ENCODE measurements at places on chromosomes 7 and 10. TPM values are rescaled to one million over a fixed set of nuclear protein-coding genes. Genes with fewer than 3 reads are reported as not detected.

The CCL26 gene
- 2.9 TPM for total RNA-seq

The KLF14 gene
- under 0.01 TPM for total RNA-seq

The NEUROG3 gene
- total RNA-seq = not detected

The COX15 gene
- total RNA-seq = 47.4 TPM

The WDR86 gene
- not detected for total RNA-seq

The PALD1 gene
- 0.56 TPM for total RNA-seq

The OR9A2 gene
- not detected for total RNA-seq

The HMX3 gene
- total RNA-seq = not detected

The INSYN2A gene
- total RNA-seq = under 0.01 TPM

The AP3M1 gene
- 26.8 TPM for total RNA-seq

The RAB19 gene
- not detected for total RNA-seq

The CAMK2B gene
- total RNA-seq = 0.28 TPM

The NUTM2D gene
- 0.28 TPM for total RNA-seq

The IQUB gene
- 0.19 TPM for total RNA-seq

The LIPF gene
- not detected for total RNA-seq

The CDHR1 gene
- 0.19 TPM for total RNA-seq

The ASIC3 gene
- total RNA-seq = under 0.01 TPM

The POLD2 gene
- total RNA-seq = 61.2 TPM

The TEX36 gene
- total RNA-seq = not detected

The LRRC4 gene
- total RNA-seq = not detected

The ATRNL1 gene
- 1.4 TPM for total RNA-seq

The DNAJB12 gene
- total RNA-seq = 22.8 TPM

The CPED1 gene
- 52.1 TPM for total RNA-seq

The PLA2G12B gene
- total RNA-seq = not detected

The PITX3 gene
- under 0.01 TPM for total RNA-seq

The R3HCC1L gene
- 12.5 TPM for total RNA-seq

The ZNF853 gene
- 0.19 TPM for total RNA-seq

The DPY19L1 gene
- total RNA-seq = 61.9 TPM

The MINDY4 gene
- total RNA-seq = 6.2 TPM

The MKX gene
- not detected for total RNA-seq

The SRRM3 gene
- 0.56 TPM for total RNA-seq

The NKX1-2 gene
- not detected for total RNA-seq

The PON3 gene
- total RNA-seq = under 0.01 TPM

The AFAP1L2 gene
- 1.4 TPM for total RNA-seq

The AUTS2 gene
- total RNA-seq = 2.5 TPM

The EBF3 gene
- total RNA-seq = 11.6 TPM

The PDAP1 gene
- total RNA-seq = 37.2 TPM

The EBLN1 gene
- total RNA-seq = not detected

The TLX1 gene
- total RNA-seq = not detected

The TRIM74 gene
- total RNA-seq = not detected

All from regular cardiac myocyte (primary cell).